Right lobe of liver (tissue), 6 donors: ENCODE measurements at places on chromosomes 6 and 20. TPM values are rescaled to one million over a fixed set of nuclear protein-coding genes. Genes with fewer than 3 reads are reported as not detected.

UST gene
- 0.78 TPM for total RNA-seq

PFDN4 gene
- 39.4 TPM for total RNA-seq

NKX2-4 gene
- not detected for total RNA-seq

PROKR2 gene
- total RNA-seq: not detected

MUC22 gene
- total RNA-seq: not detected

SIRPD gene
- total RNA-seq: not detected

PSMB8 gene
- 50.3 TPM for total RNA-seq

SNX21 gene
- 6.6 TPM for total RNA-seq

SLC9A8 gene
- 9.1 TPM for total RNA-seq

DAAM2 gene
- 5.3 TPM for total RNA-seq

MMP24 gene
- 1.5 TPM for total RNA-seq

KCNQ5 gene
- total RNA-seq: not detected

FGD2 gene
- 14.4 TPM for total RNA-seq

DNA sequence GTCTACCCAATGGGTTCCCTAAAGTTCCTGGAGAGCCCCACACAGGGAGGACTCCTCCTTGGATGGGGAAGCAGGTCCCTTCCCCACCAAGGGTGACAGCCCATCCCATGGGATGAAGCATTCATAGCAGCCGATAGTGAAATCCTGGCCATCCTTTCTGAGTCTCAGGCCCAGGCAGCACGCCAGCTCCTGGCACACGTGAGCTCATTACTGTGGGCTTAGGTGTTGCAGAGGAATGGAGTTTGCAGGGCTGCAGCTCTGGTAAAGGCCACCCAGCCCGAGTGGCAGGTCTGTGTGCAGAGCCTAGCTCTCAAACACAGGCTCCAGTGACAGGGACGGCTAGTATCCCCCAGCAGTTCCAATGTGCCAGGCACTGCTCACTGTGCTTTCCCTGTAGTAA lies 31.0 kb downstream of the SIRPA start:
- no peak for DNase-seq

- no peak for DNase-seq
These were observed 292.6 kb downstream of the GMDS start for GRCh38 chr6:1952740-1953360.

- DNase-seq: no peak
These were observed 66.6 kb downstream of the CLVS2 start for GRCh38 chr6:123062670-123063069.

DNA sequence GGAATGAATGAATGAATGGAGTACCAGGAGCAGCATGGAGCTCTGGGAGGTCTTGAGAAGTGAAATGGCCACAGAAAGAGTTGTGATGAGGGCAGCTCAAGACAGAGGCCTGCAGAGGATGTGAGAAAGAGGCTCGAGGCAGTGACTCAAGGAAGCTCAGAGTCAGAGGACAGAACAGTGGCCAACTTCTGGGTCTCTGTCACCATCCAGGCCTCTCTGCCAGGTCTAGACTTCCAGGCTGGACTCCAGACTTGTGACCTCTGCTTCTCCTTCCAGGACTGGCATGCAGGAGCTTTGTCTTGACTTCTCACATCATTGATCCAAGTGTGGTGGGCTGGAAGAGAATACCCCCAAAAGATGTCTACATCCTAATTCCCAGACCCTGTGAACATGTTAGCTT lies 119.8 kb downstream of the TOX2 start:
- peak; percentile 16 for DNase-seq

GRCh38 chr6:158793432-158793831 lies 25.7 kb downstream of the EZR start:
- DNase-seq: no peak

DNA sequence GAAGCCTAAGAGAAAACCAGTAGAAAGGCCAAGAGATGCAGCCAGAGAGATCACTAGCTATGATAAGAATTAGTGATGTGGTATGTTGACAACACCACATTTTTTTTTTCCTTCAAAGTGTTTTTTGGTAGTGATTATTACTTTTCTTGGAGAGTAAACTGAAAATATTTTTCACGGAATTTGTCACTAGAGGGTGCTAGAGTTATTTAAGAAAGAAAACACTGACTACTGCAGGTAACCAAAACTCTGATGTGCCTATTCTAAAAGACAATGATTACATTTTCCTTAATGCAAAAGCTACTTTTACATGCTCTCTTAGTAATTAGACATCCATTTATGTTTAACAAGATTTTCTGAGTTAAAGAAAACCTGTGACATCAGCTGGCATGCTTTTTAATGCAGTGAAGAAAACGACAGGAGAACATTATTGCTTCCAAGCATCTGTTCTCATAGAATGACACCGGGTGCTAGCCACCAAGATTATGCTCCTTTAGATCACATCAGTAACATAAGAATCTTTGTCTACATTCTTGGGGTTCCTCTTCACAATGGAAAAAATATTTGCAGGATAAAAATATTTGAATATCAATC lies 28.8 kb downstream of the RWDD2A start:
- no peak for DNase-seq

DNA sequence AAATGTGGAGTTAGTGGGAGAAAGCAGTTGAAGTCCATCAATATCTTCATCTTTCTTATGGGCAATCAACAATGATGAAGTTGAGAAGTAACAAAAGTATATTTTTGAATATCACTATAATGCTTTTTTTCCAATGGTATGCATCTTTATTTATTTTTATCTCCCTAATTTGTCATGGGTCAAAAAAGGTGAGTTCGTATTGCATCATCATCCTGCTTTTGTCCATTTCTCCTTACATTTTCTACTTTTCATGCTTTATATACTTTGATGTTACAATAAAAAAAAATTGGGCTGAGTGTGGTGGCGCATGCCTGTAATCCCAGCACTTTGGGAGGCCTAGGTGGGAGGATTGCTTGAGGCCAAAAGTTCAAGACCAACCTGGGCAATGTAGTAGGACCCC lies 101.2 kb upstream of the STXBP5 start:
- DNase-seq: no peak

- no peak for DNase-seq
These were observed 56.6 kb downstream of the SNX14 start for GRCh38 chr6:85537055-85537494.

- no peak for DNase-seq
These were observed 9.2 kb upstream of the TFAP2A start for GRCh38 chr6:10424040-10424439.

DNA sequence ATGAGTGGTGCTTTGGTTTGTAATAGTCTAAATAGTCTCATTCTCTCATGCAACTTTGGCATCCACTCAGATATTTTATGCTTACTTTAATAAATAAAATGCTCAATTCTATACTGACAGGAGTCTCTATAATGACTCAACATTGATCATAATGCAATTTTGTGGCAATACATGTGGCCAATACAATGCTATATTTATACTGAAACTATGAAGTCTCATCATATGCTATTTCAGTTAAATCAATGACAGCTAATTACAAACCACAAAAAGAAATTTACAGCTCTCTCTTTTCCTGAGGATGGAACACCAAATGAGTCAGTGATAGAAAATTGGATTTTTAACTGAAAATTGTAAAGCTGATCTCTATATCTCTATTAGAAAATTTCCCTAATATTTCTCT lies 77.1 kb downstream of the WASF1 start:
- DNase-seq: no peak

- no peak for DNase-seq
These were observed 238.1 kb downstream of the HAO1 start for GRCh38 chr20:7702141-7702540.

DNA sequence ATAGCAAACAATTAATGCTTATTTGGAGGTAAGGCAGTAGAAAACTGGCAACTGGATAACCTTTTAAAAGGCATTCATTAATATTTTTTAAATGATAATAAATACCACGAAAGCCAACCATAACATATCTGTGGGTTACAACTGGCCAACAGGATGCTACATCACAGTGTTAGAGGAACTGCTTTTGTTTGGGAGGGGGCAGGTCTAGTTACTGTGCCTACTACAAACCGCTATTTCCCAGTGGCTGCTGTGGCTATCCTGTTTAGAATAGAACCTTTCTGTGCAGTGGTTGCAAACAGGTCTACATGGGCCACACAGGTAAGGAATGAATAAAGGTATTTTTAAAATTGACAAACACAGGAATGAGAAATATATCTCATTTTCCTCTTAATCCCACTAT lies 976 bp downstream of the PIGT start:
- no peak for DNase-seq

GRCh38 chr6:2809015-2809414 lies 32.6 kb downstream of the SERPINB1 start:
- no peak for DNase-seq

DNA sequence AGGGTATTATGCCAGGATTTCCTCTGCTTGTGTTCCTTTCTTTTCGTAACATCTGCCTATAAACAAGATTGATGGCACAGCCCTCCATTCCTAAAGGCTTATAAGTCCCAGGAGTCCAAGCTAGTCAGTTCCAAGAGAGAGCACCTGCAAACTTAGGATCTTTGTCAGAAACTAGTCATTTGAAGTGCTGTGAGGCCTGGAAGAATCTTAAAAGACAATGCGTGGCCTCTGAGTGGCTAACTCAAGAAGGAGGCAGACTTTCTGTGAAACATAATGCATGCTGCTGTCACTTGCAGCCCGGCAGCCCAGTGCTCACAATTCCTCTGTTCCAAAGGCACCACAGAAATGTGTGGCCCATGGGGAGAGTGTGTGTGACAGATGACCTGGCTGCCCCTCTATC lies 135.0 kb upstream of the SUPT3H start:
- no peak for DNase-seq

DNA sequence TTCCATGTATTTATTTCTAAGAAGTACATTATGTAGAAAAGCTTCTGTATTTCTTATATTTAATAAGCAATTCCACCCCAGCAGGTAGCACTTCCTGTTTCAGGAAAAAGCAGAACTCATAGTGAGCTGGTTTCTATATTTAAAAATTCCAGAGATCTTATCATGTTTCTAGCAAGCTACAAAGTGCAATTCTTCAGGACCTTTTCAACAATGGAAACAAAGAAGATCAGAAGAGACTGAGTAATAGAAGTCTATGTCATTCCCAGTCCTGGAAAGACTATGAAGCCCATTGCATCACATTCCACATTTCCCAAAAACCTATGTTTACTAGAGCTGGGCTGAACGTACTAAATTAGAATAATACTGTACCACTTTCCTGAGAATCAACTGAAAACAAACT lies 302.6 kb upstream of the NRSN1 start:
- DNase-seq: no peak

DNA sequence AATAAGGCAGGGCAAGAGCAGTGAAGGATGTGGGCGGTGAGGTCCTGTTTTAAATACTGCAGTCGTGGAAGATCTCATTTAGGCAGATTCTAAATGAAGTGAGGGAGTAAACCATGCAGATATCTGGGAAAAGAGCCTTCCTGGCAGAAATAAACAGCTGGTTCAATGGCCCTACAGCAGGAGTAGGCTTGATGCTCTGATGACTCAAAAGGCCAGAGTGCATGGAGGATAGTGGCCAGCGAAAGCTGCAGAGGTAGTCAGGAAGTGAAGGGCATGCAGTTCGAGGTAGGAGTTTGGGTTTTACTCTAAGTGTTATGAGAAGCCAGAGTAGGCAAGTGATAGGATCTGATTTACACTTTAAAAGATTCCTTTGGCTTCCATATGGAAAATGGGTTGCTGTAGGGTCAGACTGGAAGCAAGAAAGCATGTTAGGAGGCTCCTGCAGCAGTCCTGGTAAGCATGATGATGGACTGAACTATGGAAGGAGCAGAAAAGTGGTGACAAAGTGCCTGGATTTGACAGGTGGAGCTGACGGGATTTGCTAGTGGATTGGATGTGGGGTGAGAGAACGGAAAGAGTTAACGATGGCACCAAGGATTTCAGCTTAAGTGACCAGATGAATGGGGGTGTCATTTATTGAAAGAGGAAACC lies 150.0 kb downstream of the GJA10 start:
- DNase-seq: no peak

- no peak for DNase-seq
These were observed 82.7 kb downstream of the SAMD3 start for GRCh38 chr6:130140084-130140483.

GRCh38 chr6:20188630-20189075 lies 23.6 kb downstream of the MBOAT1 start:
- no peak for DNase-seq

GRCh38 chr20:396252-396618 lies 11.9 kb upstream of the RBCK1 start:
- no peak for DNase-seq

DNA sequence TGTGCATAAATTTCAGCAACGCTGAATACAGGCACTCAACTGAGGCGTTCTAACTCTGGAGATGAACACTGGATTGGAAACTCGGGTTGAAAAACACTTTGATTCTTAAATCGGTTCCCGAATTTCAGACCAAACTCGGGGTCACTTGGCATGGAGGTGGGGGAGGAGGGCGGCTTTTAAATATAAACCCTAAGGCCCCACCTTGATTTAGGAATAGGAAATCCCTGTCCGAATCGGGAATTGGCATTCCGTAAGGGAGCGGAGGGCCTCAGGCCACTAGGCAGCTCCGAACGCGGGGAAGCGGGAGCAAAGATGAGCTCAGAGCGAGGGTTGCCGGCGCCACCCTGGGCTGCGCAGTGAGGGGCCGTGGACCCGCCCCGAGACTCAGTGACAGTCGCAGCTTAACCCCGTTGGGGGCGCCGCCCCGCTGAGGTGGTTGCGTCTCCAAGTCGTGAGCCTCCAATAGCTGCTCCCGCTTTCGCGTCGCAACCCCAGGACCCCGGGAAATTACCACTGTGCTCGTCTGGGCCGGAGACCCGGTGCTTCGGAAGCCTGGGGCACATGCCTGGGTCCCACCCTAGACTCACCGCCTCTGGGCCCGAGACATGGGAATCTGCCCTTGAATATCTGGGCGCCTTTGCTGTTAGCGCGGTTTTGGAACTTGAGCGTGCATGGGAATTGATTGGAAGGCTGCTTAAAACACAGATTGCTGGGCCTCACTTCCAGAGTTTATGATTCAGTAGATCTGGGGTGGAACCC lies 4.6 kb upstream of the SIM1 start:
- no peak for DNase-seq

GRCh38 chr6:151388997-151389617 lies 2.3 kb downstream of the ZBTB2 start:
- no peak for DNase-seq

GRCh38 chr6:130760006-130760405 lies 67.2 kb upstream of the SMLR1 start:
- no peak for DNase-seq

DNA sequence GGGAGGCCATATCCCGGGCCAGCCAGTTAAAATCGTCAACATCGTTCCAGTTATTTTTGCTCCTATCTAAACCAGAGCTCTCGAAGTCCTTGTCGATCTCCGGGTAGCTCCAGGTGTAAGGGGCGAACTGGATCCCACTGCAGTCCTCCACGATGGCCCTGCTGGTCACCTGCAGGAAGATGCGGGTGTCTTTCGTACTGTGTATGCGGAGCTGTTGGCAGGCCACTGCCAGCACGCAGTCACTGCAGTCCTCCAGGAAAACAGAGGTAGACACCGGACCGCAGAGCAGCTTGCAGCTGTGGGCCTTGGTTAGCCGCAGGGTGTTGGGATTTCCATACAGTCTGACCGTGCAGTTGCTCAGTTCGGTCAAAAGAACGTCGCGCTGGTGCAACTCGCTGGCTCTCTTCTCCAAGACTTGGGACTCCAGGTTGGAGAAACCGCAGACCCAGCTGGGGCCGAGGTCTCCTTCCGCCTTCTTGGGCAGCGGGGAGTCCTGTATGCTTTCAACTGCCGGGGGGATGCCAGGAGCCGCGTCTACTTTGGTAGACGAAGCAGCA lies 742 bp downstream of the TBCC start:
- peak; percentile 53 for DNase-seq
